ENCODE measurements at places on chromosomes 2 and 18.

DNA sequence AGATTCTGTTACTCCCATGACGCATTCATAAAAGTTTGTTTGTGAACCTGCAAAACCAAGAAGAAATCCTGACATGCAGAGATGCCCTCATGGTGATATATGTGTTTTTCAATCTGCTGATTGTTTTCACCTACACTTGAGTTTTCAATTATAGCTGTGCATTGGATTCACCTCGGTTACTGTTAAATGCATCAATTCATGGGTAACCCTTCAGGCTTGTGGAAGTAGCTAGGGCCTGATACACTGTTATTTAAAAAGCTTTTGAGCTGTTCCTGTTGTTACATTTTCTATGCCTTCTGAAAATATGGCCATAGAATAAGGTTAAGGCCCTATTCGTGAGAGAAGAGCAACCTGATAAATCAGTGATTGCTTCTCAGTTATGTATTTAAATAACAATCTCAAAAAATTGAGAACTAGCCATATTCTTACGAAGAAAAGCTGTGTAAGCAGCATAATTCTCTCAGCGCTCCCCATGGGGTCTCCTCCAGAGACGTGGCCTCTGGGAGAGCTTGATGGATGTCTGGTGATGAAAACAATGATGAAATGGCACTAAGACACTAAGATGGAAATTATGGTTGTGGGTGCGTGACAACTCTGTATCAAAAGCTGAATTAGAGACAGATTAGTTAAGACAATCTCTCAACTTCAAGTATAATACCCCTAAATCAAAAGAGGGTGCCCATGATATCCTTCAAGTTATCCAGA lies 60.5 kb downstream of the RIT2 start:
- DNase-seq: no peak

GRCh38 chr2:159444754-159445153 lies 158.3 kb upstream of the WDSUB1 start:
- no peak for DNase-seq

DNA sequence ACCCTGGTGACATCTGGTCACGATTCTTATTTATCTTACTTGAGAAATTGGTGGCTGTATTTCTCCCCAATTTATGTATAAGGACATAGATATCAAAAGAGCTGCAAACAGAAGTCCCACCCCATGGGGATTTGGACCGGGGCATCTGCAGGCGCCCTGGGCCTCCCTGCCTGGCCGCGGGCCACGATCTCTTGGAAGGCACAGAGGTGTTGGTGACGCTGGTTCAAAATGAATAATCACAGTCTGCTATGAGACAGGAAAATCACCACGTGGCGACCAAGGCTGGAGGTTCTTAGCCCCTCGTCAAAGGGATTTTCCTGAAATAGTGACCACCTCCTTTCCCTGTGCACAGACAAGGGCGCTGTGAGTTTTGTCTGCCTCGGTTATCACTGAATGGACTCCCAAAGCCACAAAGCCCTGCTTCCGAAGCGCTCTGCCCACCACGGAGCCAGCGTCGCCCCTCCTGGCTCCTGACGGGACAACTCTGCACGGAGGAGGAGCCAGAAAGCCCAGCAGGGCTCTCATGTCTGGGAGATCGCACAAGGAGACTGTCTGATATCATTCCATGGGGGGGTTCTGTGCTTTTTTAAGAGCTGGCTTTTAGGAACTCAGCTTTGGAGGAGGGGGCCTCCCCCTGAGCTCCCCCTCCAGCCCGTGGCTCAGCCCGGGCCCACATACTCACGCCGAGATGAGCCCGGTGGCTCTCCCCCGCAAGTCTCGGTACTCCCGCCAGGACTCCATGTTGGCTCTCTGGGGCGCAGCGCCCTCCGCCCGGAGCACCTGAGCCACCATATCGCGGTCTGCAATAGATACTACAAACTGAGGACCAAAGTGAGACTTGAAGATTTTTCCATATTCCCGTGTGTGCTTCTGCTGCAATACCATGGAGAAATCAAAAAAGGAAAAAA lies 14.6 kb downstream of the CYP27C1 start:
- DNase-seq: no peak

DNA sequence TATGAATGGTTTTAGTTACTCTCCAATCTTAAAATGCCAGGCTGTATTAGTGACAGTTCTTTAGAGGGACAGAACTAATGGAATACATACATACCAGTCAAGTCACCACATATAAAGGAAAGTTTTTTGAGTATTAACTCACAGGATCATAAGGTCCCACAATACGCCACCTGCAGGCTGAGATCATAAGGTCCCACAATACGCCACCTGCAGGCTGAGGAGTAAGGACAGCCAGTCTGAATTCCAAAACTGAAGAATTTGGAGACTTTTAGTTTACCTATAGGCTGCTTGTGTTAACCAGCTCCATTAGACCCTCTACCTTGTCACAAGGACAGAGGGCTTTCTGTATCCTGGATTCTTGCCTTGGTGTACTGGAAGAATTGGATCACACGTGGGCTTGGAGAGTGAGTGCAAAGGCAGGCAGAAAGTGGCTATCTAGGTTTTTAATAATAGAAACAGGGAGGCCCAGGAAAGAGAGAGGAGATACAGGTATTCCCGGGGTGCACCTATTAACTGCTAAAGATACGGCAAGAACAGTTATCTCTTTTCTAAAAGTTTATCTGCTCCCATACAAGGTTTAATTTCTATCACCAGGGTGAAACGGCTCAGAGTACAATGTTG lies 234.9 kb upstream of the CYRIA start:
- DNase-seq: no peak

- no peak for DNase-seq
Measured at GRCh38 chr18:63575681-63576080, 11.5 kb upstream of the SERPINB13 start.
